ENCODE measurements at places on chromosomes 5 and 9.

DNA sequence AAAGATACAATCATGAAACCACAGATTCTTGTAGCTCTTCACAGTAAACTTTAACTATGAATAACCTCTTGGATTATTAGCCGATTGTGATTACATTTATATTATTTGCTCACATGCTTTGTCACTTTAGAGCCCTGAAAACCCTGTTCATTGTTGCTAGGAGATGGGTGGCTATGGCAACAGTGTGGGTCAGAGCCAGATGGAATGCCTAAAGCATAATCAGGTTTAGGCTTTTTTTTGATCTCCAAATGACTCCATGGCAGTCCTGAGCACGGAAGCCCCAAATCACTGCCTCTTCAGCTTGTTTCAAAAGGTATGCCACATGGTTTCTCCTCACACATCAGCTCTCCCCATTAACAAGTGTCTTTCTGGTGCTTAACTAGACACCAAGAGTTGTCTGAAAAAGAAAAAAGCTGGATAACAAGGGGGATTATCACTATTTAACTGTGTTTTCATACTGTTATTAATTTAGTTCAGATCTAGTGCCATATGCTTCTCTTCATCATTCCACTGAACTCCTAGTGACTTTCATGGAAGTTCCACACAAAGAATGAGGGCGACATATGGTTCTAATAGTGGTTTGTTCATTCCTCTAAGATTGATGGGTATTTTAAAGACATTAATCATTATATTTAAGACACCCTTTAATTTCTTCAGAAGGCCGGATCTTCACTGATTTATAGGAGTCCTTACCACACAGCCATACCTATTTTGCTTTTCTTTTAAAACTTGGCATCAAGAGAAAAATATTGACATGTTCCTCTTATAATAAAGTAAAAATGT is 88.8 kb upstream of the PAM start:
- no peak for DNase-seq

GRCh38 chr5:94249430-94249829 is 369.0 kb downstream of the KIAA0825 start:
- no peak for DNase-seq

DNA sequence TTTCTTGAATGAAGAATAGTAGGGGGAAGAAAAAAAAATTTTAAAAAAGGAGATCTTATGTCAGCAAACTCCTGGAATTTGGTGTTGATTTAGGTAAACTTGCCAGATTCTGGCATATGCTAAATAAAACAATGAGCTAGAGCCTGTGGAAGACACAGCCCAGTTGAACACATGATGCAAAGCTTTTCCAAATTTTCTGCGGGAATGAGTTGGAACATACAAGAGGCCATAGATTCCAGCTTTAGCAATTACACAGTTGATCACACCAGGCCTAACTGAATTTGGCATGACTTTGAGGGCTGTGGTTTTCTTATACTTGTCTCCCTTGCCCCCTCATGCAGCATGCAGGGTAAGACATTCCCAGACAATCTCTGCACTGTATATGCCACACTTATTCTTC is 297.0 kb downstream of the SH3GL2 start:
- DNase-seq = no peak

GRCh38 chr9:125099816-125100215 is 43.5 kb downstream of the SCAI start:
- DNase-seq = no peak

DNA sequence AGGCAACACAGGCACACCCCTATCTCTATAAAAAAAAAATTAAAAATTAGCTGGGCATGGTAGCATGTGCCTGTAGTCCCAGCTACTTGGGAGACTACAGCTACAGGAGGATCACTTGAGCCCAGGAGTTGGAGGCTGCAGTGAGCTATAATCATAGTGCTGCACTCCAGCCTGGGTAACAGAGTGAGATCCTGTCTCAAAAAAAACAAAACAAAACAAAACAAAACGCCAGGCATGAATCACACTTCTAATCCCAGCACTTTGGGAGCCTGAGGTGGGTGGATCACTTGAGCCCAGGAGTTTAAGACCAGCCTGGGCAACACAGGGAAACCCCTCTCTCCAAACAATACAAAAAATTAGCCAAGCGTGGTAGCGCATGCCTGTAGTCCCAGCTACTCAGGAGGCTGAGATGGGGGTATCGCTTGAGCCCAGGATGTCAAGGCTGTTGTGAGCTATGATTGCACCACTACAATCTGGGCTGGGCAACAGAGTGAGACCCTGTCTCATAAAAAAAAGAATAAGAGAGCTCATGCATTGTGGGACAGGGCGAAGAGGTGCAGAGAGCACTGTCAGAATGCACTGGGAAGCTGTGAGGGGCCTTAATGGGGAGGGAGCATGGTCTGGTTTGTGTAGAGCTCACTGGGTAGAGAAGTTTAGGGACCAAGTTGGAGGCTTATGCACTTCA is 8.4 kb upstream of the SAP30L start:
- no peak for DNase-seq

DNA sequence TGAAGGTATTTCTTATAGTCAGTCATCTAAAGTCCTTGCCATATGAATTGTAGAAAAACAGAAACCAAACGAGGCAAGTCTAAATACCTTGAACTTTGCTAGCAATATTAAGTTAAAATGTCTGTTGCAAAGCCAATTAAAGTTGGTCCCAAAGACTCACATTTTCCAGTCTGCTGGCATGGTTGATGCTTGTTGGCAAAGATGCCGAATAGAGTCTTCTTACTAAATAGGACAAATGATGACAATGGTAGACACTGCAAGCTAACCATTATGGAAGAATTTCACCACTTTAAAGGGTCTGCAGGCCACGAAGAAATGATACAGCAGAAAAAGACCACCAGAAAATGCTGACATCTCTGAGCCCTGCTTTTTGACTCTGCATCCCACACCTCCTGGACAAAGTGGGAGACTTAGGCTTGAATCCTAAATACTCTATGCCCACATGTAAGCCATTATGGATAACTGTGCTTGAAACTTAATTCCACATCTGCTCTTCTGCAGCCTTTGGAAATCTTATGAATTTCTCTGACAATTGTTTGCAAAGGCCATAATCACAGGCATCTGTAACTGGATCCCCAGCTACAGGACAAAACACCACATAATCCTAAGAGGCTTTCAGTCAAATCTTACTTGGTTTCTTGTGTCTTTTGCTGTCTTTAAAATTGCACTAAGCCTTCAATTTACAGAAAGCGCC is 61.3 kb downstream of the LHFPL2 start:
- no peak for DNase-seq

GRCh38 chr5:179908528-179908927 is 831 bp upstream of the TBC1D9B start:
- no peak for DNase-seq

GRCh38 chr9:71509054-71509453 is 259.3 kb downstream of the CEMIP2 start:
- no peak for DNase-seq

DNA sequence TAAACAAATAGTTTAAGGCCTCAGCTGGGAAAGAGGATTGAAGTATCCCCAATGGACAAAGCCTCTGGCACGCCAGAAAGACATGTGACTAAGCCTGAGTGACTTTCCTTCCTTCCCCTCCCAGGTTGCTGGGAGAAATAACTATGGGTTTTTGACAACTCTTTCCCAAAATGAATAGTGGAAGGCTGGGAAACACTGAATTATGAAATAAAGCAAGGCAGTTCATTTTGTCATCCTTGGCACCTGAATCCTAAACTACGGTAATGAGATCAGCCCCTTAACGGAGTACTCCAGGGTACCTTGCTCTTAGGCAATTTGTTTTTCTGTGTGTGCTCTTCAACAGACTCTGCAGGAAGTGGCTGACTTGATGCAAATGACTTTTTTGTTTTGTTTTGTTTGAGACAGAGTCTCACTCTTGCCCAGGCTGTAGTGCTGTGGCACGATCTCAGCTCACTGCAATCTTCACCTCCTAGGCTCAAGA is 75.2 kb downstream of the LMNB1 start:
- DNase-seq = no peak

DNA sequence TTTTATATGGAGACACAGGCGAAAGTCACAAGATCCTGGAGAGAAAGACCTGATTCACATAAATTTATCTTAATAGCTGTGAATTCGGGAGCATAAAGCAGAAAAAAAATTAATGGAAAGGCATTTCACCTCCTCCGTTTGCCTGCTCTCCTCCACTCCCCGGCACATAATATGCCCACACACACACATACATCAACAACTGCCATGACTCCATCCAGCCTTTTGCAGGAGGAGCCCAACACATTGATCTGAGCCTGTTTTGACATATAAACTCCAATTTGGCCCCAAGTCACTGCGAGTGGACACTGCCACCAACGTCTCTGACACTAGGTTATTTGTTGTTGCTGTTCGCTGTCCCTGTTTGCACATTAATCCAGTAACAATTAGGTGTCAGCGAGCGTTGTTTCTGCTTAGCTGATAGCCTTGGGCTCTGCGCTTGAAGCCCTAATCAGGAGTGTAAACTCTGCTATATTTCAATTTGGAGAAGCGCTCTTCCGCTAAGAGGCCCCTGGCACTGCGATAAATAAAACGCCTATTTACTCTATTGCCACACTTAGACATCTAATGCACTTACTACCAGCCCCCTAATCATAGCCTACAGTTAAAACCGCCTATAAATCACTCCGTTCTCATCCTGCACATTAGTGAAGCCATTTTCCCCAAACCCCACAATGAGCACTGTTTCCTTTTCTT is 195.8 kb upstream of the TBCA start:
- DNase-seq = no peak

DNA sequence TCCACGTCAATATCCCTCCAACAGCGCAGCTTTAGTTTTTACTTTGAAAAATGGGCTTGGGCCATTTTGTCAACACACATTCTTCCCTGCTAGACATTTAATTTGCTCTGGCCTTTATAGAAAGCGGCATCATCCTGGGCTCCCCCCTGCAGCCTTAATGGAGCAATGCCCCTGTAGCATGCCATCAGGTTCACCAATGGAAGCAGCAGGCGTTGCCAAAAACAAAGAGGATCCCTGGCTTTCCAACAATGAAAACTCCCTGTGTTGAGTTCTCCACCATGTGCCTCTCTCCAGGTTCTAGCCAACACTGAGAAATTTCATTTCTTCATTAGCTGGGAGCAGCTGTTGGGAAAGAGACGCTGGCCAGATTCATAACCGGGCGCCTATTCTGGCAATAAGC is 139.5 kb downstream of the ZNF622 start:
- DNase-seq = no peak

GRCh38 chr9:95834281-95834907 is 41.1 kb upstream of the ERCC6L2 start:
- DNase-seq = no peak

DNA sequence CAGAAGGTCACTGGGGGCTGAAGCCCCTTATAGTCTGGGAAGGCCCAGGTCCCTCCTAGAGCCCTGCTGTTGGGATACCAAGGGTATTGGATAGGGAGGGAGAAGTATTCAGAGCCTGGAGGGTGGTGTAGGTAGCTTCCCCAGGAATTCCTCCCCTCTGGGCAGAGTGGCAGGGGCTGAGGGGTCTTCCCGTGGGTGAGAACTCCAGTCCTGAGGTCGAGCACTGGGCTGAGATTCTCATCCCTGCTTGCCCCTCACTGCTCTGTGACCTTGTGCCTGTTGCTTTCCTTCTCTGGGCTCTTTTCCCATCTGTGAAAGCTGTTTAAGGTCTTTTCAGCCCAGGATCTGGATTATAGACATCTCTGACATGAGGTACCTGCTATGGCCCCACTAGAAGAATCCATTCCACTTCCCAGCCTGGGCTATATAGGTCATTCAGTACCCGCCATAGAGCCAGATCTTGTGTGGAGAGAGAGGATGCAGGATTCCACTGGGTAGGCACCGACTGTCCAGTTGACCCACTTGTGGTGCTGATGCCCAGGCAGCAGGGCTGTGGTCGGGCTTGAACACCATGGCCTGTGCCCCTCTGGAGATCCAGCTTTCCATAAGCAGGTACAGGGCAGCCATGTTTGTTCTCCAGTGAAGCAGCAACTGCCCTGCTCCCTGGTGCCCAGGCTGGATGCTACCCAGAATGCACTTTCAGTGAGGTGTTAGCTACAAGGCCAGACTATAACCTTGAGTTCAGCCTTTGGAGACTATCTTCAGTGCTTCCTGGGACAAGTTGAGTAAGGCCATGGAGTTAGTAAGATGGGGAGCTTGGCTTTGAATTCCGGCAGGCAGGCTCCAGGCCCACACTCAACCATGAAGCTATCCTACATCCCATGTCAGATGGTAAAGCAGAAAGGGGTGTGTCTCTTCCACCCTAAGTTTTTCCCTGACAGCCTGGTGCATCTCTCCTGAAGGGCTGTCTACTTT is 60.1 kb downstream of the AMBP start:
- no peak for DNase-seq

- DNase-seq = no peak
Observed at GRCh38 chr9:84731696-84732095, 62.2 kb downstream of the NTRK2 start.

DNA sequence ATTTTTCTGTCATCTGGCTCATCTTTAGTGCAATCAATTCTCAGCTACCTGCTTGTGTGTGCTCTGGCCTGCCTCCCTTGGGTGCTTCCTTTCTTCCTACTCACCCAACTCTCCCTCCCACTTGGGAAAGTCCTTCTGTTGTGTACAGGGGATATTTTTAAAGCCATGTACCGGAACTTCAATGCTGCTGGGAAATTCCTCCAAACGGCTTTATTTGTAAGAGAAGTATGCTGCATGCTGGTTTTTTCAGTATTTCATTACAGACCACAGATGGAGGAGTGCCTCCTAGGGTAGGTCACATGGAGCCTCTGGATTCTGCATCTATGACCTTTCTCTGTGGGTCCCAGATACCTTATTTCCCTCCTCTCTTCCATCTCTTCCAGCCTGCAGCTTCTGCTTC is 5.4 kb upstream of the HMHB1 start:
- DNase-seq = no peak

GRCh38 chr5:59487068-59487686 is 406.3 kb downstream of the PDE4D start:
- no peak for DNase-seq

GRCh38 chr9:135887585-135888050 is 19.7 kb downstream of the CAMSAP1 start:
- DNase-seq = peak; percentile 81

GRCh38 chr9:75378036-75378435 is 289.7 kb downstream of the OSTF1 start:
- DNase-seq = no peak

- no peak for DNase-seq
Observed at GRCh38 chr5:151434570-151435237, 12.7 kb upstream of the SLC36A1 start.

- no peak for DNase-seq
Observed at GRCh38 chr9:88733651-88734421, 198.9 kb downstream of the NXNL2 start.

GRCh38 chr5:122705851-122706250 is 69.0 kb upstream of the SNX2 start:
- DNase-seq = no peak
